ENCODE measurements at places on chromosomes 4 and X. TPM values are rescaled to one million over a fixed set of nuclear protein-coding genes. Genes with fewer than 3 reads are reported as not detected.

Gene MAML3
- total RNA-seq = 4.1 TPM

Gene PASD1
- total RNA-seq = not detected

Gene RRH
- total RNA-seq = not detected

GRCh38 chrX:151801980-151802379 lies 67.4 kb downstream of the CNGA2 start:
- no peak for DNase-seq

DNA sequence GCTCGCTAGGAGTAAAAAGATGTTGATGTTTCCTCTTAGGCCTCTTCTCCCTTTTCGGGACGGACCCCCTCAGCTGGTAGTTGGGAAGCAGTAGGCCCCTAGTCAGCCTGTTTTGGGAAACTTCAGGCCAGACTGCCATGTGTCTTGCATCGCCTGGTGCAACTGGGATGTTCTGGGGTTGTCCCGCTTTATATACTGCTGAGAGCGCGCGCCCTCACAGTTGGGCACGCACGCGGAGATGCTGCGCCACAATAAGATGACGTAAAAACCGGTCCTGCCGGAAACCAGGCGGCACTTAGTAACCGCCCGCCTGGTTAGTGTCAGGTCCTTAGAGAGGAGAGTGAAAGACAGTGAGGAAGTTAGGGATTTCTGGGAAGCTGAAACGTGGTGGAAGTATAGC lies 231.3 kb upstream of the CT83 start:
- DNase-seq = no peak

- no peak for DNase-seq
Measured at GRCh38 chr4:188455062-188455752, 316.0 kb downstream of the TRIML1 start.

GRCh38 chrX:49082271-49082871 lies 2.7 kb upstream of the WDR45 start:
- no peak for DNase-seq

DNA sequence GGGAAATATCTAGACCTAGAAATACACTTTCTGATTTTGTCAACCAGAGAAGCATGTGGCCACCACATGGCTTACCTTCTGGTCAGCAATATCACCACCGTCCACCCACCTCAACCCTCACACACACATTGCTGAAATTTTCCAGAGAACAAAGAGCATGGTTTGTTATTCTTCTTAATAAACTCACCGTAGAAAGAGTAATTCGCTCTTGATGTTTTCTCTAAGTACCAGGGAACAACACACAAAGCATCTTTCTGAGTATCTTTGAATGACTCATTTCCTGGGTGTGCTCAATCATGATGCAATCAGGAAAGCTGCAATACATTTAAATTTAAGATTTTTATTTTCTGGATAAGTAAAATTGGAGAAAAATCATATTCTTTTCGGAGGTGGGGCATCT lies 24.7 kb upstream of the LRAT start:
- no peak for DNase-seq

- DNase-seq = no peak
Measured at GRCh38 chrX:11766487-11766886, 8.4 kb downstream of the MSL3 start.

DNA sequence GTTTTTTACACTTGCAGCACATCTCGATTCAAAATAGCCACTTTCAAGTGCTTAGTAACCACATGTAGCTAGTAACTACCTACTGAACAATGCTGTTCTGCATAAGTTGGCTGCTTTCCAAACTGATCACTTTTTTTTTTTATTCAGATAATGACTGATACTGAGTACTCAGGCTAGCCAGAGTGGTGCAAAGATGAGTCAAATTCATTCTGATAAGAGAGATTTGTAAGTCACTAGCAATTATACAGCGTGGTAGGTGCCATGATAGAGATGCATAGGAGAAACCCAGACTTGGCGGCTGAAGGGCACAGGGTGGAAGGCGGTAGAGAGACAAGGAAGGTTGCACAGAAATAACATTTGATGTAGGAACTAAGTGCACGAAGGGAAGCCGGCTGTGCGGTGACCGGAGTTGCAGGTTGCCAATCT lies 357 bp upstream of the IGBP1 start:
- DNase-seq = no peak

DNA sequence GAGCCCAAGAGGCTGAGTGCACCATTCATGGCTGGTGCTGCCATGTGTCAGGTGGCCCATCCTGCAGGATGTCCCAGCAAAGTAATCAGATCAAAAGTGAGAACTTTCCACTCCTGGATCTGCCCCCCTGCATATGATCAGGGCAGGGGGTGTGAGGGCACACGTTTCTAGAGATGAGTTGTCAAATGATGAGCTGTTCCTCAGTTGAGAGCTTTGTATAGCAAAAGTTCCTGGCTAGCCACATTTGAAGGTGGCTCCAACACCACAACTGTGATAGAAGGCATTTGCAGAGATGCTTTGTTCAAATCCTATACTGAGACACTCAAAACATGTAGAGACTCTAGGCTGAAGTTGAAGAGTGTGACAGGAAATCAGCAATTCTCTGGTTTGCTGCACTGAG lies 501.8 kb downstream of the BCOR start:
- no peak for DNase-seq

DNA sequence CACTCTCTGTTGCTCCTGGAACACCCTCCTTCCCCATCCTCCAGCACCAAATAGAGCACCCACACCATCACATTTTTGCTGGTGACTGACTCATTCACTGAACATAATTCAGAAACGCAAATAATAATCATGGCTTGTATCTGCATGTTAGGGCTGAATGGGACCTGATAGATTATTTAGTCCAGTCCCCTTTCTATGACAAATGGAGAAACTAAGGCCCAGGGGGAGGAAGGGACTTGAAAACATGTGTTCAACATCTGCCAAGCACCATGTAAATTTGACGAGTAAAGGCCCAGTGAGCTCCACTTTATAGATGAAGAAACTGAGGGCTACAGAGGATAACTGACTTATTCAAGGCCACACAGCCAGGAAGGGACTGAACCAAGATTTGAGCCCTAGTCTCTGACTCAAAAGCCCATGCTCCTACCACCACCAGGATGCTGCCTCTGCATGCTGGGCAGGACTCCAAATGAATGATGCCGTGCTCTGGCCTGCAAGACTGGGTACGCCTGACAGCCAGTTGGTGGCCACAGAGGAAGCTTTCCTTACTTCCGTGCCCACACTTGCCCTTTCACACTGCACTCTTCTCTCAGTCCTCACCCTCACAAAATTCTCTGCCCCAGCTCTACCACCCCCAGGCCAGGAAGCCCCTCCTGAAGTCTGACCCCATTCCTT lies 133.3 kb upstream of the PJA1 start:
- DNase-seq = no peak

- DNase-seq = no peak
Measured at GRCh38 chr4:146283758-146284651, 69.7 kb downstream of the REELD1 start.

- no peak for DNase-seq
Measured at GRCh38 chr4:119646347-119647071, 17.9 kb upstream of the PDE5A start.

GRCh38 chrX:41429592-41429991 lies 17.6 kb upstream of the NYX start:
- DNase-seq = no peak
